Fibroblast of skin of scalp (primary cell): ENCODE measurements at places on chromosomes 16 and 17.

- peak; percentile 73 for DNase-seq
Observed at GRCh38 chr17:68821860-68822696, 133.1 kb downstream of the ABCA8 start.

- no peak for DNase-seq
Observed at GRCh38 chr16:3577302-3577752, at the start of gene NLRC3. NLRC3 (minus strand) TSS chr16:3577403; CDS start chr16:3565036, 12,367 bp downstream.

DNA sequence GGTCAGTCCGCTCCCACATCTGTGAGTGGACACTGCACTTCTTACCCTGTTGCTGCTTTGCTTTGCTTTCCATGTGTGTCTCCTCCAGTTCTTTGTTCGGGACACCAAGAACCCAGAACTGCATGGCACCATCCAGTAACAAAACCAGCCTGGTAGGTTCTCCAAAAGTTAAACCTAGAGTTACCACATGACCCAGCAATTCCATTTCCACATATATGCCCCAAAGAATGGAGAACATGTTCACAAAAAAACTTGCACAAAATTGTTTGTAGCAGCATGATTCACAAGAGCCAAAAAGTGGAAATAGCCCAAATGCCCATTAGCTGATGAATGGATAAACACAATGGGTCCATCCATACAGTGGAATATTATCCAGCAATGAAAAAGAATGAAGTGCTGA lies 10.3 kb upstream of the CCL22 start:
- no peak for DNase-seq

DNA sequence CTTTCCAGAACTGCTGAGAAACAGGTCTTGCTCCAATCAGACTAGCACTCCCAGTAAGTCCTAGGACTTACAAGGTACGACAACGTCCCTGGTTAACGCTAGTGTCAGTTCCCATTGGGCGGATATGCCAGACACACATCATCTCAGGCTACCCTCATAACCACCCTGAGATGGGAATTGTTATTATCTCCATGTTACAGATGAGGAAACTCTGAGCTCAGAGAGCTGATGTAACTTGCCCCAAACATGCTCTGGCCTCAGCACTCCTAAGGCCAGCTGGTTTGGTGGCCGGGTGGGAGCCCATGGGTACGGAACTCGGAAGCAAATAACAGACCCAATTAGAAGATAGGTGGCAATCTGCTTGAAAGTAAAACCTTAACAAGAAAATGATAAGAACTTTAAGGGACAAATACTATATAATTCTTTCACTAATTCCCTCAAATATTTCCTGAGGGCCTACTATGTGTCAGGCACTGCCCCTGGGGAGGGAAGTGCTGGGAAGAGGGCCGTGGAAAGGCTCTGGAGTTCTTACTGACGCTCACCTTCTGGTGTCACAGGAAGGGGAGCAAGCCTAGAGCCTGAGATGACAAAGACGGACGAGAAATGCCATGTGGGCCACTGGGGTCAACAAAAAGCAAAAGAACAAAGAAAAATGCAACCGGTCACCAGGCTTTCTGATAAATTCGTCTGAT lies 6.9 kb downstream of the CREBBP start:
- DNase-seq = peak; percentile 30

GRCh38 chr17:37844158-37844976 lies 79.8 kb upstream of the TBC1D3K start:
- peak; percentile 63 for DNase-seq

DNA sequence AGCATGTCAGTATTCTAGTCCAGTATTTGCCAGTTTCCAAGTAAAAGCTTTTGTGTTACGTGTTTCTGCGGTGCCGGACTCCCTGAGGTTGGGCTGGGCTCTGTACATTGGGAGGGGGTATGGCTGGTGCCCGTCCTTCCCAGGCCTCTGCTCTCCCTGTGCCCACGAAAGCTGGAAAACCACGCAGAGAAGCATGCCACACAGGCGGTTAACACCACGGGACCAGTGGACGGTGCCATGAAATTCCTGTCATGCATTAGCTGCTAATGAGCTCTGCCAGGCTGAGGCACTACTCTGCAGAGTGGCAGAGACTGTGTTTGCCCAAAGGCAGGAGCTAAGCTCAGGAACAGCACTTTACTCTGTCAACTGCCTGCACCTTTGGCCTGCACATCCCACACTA lies 8.1 kb downstream of the SMIM5 start:
- no peak for DNase-seq

- no peak for DNase-seq
Observed at GRCh38 chr16:48536614-48537200, 73.3 kb downstream of the N4BP1 start.

DNA sequence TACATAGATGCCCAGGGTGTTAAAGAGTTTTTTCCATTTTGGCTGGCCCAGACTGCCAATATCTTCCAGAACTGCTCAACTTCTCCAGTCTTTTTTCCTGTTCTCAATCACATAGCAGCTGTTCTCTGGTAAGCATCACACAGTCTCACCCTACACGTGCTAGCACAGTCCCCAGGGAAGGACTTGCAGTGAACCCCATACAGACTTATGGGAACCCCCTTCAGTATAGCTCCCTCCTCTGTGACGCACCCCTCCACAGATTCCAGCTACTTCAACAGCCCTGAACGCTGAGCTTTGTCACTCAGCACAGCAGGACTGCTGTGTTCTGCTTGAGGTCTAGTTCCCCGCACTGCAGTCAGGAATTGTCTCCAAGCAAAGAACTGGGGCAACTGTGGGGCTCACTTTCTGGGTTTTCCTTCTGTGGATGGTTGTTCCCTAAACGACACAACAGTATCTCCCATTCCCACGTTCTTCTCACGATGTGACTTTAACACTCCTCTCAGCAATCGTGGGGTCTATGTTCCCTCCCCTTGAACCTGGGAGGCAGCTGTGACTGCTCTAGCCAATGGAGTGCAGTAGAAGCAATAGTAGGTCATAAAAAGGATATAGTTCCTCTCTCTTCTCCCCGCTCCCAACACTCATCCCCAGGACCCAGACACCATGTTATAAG lies 3.6 kb downstream of the MMP28 start:
- DNase-seq = no peak

DNA sequence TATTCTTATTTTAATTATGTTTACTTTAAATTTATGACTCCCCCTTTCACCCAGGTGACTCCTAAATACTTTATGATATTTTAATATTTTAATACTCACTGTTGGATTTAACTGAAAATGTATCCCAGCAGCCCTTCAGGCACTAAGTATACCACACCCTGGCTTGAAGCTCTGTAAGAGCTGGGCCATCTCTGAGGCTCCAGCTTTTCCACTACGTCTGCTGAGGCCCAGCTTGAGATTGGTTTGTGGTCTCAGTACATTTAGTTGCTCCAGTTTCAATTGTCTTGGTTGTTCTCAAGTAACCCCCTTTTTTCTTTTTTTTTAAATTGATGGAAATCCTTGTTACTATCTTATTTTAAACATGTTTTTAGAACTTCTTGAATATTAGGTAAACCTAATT lies 27.0 kb upstream of the CAPNS2 start:
- no peak for DNase-seq

- DNase-seq = no peak
Observed at GRCh38 chr17:48985436-48986245, 11.5 kb upstream of the IGF2BP1 start.

DNA sequence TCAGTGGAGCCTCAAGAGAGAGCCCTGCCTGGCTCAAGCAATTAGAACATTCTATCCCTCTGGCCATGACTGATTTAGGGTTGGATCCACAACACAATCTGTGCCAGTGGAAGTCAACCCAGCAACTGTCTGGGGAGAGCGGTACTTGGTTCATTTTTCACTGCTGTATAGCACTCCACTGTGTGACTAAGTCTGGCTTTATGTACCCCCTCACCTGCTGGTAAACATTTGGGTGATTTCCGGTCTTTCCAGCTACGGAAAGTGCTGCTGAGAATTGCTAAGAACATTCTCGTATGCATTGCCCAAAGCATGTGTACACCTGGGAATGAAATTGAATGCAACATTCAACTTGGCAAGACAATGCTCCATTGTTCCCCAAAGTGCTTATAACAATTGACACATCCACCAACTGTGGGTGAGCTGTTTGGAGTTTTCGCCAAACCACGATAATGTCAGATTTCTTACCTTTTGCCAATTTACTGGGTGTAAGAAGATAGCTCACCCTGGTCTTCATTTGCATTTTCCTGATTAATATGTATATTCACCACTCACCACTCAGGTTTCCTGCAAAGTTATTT lies 63.5 kb upstream of the MED9 start:
- DNase-seq = no peak

DNA sequence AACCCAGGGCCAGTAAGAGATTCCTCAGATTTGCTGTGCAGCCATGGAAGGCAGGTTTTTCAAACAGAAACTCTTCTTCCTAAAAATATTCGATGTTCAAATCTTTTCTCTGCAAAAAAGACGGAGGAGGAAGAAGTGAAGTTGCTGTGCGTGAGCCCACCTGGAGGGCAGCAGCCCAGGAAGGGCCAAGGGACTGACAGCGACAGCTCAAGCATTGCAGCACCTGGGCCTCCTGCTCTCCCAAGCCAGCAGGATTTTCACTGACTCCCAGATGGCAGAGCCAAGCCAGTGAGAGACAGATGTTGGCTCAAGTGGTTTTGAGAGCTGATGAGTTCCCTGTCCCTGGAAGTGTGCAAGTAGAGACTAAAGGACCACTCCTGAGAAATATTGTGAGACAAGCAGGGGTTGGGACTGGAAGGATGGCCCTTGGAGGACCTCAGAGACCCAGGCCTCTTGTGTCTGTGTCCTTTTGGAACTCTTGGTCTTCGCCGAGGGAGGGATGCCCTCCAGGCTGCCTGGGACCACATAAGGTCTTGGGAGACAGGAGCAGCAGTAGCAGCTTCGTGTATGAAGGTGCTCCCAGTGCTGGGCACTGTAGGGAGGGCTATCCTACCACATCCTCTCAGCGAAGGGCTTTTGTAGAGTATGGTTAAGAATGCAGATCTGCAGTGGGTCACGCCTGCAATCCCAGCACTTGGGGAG lies 29.3 kb upstream of the TNFRSF13B start:
- DNase-seq = no peak

DNA sequence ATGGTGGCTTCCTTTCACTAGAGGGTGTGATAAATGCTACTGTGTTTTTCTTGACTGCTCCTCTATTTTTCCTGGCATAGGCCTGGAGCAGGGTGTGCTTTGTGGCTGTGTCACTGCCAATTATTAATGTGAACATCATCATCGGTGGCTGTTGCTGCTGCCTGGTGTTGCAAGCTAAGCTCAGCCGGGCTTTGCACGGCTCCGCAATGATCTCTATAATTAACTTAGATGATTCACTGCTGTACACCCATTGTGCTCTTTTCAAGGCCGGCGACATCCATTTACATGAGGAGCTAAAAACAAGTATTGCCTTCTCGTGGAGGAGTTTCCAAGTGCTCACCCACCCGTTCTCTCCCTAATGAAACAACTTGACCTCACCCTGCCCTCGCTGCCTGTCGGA lies 160.1 kb upstream of the IRX3 start:
- DNase-seq = peak; percentile 98

DNA sequence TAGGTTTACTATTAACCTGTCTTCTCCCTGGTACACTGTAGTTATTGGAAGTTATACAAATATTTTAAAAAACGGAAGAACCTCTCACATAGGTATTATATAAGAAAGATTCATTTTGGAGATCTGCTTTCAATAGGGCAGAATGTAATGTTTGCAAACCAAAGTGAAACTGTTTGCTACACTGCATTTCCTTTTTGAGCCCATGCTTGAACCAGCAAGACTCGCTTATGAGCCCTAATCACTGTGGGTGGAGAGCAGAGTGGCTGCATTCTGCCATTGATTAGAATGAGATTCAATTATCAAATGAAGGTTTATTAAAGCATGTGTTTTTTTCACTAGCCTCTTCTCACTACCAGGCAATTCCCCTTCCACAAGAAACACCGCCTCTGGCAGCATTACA lies 589.7 kb downstream of the CDH11 start:
- no peak for DNase-seq

- peak; percentile 26 for DNase-seq
Observed at GRCh38 chr16:86868786-86869185, 290.4 kb downstream of the FOXL1 start.

DNA sequence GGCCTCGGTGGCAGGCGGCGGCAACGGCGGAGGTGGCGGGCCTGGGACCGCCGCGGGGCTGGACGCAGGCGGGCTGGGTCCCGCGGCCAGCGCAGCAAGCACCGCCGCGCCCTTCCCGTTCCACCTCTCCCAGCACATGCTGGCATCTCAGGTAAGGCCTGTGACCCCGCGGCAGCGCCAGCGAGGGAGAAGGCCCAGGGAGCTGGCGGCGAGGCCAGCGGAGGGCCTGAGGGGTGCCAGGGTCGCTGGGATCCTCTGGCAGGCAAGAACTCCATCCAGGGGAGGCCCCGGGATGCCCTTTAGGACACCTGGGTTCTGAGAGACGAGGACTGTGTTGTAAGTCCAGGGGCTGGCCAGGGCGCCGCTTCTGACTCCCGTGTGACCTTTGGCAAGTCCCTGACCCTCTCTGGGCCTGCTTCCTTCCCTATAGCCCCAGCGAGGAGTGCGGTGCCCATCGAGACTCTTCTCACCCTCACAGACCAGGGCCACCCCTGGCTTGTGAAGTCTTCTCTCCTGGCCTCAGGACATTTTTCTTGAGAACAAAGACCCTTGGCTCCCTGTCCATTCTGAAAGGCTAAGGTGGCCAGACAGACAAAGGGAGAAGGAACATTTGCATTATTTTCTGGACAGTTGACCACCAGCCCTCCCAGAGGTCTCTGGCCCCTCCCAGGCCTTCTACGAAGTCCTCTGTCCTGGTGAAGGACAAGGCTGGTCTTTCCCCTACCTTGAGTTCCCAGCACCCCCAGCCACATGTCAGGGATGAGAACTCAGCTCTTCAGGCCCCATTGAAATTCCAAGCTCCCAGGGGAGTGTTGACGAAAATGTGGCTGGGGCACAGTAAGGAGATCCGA lies 6.3 kb downstream of the TBX2 start:
- no peak for DNase-seq

DNA sequence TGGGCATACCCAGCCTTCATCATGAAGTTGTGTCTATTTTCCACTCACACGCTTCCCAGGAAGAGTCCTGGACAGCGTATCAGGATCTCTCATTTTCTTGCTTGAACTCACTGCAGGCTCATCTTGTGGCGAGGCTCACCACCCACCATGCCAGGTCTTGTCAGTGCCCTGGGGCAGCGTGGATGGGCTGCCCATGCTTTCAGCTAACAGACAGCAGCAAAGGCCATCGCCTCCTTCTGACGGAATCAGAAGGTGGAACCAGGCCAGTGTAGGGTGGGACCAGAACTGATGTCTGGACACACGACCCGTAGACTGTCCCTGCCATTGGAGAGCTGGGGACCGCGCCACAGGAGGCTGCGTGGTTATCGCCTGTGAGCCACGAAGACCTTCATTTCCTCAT lies 169.4 kb downstream of the FOXL1 start:
- no peak for DNase-seq

DNA sequence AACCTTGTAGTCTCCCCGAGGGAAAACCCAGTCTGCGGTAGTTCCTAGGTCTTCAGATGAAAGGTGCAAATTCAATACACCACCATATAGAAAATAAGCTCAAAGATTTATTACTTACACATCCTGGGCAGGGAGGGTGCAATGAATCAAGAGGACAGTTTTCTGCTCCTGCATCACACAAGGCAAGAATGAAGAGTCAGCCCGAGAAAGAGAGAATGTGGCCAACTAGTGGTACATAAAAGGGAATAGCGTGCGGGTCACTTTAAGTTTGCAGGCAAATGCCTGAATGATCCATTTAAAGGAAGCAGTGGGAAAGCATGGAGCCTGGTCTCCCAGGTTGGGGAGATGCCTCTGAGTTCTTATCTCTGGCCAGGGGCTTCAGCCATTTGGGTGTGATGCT lies 403.4 kb downstream of the GRIN2A start:
- DNase-seq = no peak
